ENCODE measurements at places on chromosomes 12 and 14. TPM values are rescaled to one million over a fixed set of nuclear protein-coding genes. Genes with fewer than 3 reads are reported as not detected.

GRCh38 chr14:104323551-104324175, 185.3 kb downstream of the KIF26A start:
- no peak for DNase-seq
- peaks cover 15% of the 10 kb centered on the region for H3K27me3 ChIP-seq
- no peak overlapping the region for H3K4me3 ChIP-seq
- H3K36me3 ChIP-seq = no peaks in the 10 kb centered on the region

DNA sequence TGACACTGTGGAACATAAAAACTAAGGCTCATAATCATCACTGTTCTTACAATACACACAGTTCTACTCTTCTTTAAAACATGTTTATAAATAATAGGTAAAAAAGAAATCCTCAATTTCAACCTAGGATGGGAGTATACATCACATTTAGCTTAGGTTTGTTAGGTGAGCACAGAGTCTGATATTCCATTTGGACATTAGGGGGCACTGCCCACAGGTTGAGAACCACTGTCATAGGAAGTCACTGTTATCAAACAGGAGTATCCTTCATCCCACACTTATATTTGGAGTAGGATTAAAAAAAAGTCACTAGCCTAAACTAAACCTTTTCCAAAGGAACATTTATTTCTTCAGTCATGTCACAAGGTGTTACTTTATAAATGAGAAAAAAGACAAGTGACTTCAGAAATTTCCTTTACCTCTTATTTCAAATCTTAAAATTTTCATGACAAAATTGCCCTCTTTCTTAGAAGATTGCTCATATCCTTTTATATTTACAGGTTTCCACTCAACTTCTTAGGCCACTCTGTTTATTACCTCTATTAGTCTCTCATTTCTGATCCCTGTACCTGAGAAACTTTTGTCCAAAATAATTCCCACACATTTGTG, 240.6 kb downstream of the CPNE8 start:
- no peak overlapping the region for H3K4me3 ChIP-seq
- peaks cover 2% of the 10 kb centered on the region for H3K4me1 ChIP-seq
- no peak overlapping the region for H3K27ac ChIP-seq
- H3K27me3 ChIP-seq = no peaks in the 10 kb centered on the region

DNA sequence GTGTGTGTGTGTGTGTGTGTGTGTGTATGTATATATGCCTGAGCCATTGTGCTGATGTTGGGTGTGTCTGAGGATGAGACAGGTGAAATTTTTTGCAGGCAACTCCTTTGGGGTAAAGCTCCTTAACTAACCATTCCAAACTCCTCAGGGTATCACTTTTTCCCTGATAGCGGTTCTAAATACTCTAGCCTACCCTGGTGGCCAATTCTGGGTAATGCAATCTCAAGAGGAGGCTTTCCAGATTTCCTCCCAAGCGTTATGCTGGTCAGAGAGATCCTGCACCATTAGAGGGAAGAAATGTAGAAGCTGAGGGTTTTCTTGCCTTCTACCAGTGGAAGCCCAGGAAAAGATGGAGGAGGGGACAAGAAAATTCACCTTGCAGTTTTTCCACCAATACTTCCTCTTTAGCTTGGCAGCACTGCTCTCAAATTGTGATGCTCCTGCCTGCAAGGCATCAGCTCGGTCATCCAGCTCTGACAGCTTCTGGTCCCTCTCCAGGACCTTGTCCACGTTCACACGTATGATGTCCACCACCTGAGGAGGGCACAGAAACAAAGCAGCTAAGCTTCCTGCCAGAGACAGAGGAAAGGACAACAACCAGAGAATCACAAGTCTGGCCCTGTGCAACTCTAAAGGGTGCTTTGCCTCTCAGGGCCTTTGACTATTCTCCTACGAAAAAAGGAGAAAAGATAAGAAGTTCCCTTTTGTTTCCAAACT, 4.9 kb downstream of the VAMP1 start:
- peaks cover 3% of the 10 kb centered on the region for H3K36me3 ChIP-seq
- peaks cover 29% of the 10 kb centered on the region for H3K27me3 ChIP-seq
- peaks cover 2% of the 10 kb centered on the region for H3K4me1 ChIP-seq
- H3K27ac ChIP-seq = no peak overlapping the region
- peak; percentile 63 for DNase-seq

- H3K27ac ChIP-seq = no peak overlapping the region
- H3K36me3 ChIP-seq = no peaks in the 10 kb centered on the region
- H3K27me3 ChIP-seq = no peaks in the 10 kb centered on the region
- H3K4me3 ChIP-seq = no peak overlapping the region
- no peaks in the 10 kb centered on the region for H3K4me1 ChIP-seq
These were observed 550.0 kb downstream of the SOX5 start for GRCh38 chr12:23399402-23399933.

DNA sequence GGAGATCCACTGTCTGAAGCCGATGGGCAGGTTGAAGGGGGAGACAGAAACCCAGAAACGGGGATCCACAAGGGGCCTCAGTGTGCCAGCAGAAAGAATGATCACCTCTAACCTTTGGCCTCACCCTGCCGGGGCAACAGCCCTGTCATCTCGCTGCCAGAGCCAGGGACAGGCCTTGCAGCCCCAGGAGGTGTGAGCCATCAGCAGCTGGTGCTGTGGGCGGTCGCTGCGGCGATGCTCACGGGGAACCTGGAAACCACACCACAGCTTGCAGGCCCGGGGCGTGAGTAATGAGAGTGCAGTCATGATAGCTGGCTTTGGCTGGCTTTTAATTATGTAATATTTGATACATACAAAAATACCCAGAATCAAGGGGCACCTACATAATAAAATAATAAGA, 4.7 kb upstream of the TTC7B start:
- peaks cover 2% of the 10 kb centered on the region for H3K36me3 ChIP-seq
- no peak overlapping the region for H3K27ac ChIP-seq
- no peak overlapping the region for H3K4me3 ChIP-seq
- peaks cover 8% of the 10 kb centered on the region for H3K4me1 ChIP-seq

NANOG gene
- total RNA-seq = 0.64 TPM

DNA sequence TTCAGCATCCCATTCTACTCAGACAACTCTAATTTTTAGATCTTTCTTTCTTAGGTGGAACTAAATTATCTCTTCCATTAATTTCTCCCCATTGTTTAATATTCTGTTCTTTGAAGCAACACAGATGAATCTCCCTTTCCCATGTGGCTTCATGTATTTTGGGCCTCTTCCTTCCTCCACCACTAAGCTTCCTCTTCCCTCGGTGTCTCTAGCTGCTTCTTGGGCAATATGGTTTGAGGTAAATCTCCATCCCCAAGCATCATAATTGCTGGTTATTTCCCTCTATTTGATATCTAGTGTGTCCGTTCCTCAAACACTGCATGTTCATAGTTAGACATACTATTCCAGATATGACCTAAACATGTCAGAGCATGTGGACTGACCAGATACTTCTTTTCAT, 119.2 kb downstream of the PELI2 start:
- H3K4me1 ChIP-seq = peaks cover 7% of the 10 kb centered on the region
- peaks cover 2% of the 10 kb centered on the region for H3K36me3 ChIP-seq
- H3K27me3 ChIP-seq = no peaks in the 10 kb centered on the region
- DNase-seq = no peak

DNA sequence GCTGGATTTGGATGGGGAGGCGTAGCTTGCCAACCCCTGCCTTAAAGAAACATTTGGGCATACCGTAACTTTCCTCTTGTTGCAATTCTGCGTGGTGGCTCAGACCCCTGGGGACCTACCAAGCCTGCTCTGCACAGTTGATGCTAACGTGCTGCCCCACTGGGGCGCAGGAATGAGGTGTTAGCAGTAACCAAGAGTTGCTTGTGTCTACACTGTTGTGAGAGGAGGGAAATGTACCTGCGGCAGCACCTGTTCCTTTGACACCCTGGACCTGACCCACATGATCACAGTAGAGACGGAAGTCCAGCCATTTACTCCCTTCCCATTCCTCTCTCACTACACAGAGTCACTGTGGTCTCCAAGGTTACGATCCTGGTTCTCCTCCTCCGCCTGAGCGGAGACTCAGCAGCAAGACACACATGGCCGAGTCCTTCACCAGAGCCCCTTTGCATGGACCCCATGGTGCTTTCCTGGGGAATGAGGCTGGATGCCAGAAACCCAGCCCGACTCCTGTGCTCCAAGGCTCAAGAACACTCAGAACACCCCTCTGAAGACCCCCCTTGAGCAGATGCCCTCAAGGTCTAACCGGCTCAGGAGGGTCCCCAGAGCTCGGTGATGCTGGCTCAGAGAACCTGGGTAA, 84.8 kb downstream of the FBXL14 start:
- H3K27me3 ChIP-seq = no peaks in the 10 kb centered on the region
- no peak overlapping the region for H3K27ac ChIP-seq
- H3K36me3 ChIP-seq = no peaks in the 10 kb centered on the region
- no peak overlapping the region for H3K4me3 ChIP-seq
- no peak for DNase-seq

GRCh38 chr12:65642061-65642661, 182.1 kb upstream of the HMGA2 start:
- no peak for DNase-seq
- H3K27ac ChIP-seq = no peak overlapping the region
- no peaks in the 10 kb centered on the region for H3K4me1 ChIP-seq
- no peaks in the 10 kb centered on the region for H3K27me3 ChIP-seq

DNA sequence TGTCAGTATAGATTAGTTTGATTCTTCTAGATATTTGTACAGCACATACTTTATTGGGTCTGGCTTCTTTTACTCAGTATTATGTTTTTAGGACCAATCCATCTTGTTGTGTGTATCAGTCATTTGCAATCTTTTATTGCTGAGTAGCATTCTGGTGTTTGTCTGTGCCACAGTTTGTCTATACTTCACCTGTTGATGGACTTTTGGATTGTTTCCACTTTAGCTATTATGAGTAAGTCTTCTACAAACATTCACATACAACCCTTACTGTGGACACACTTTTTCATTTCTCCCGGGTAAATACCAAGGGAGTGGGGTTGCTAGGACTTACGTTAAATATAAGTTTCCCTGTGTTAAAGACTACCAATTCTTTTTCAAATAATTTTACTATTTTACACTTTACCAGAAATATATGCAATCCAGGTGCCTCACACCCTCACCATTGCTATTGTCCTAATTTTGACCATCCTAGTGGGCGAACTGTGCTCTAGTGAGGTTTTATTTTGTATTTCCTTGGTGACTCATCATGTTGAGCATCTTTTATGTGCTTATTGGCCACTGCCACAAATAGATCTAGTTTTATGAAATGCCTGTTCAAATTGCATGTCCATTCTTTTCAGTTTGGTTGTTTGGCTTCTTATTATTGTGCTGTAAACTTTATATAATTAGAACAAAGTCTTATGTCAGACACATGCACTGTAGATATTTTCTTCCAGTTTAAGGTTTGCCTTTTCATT, 304.7 kb upstream of the TMTC1 start:
- no peak for DNase-seq
- peaks cover 11% of the 10 kb centered on the region for H3K4me1 ChIP-seq
- no peaks in the 10 kb centered on the region for H3K27me3 ChIP-seq

SYNE3 gene
- 0.44 TPM for total RNA-seq

DNA sequence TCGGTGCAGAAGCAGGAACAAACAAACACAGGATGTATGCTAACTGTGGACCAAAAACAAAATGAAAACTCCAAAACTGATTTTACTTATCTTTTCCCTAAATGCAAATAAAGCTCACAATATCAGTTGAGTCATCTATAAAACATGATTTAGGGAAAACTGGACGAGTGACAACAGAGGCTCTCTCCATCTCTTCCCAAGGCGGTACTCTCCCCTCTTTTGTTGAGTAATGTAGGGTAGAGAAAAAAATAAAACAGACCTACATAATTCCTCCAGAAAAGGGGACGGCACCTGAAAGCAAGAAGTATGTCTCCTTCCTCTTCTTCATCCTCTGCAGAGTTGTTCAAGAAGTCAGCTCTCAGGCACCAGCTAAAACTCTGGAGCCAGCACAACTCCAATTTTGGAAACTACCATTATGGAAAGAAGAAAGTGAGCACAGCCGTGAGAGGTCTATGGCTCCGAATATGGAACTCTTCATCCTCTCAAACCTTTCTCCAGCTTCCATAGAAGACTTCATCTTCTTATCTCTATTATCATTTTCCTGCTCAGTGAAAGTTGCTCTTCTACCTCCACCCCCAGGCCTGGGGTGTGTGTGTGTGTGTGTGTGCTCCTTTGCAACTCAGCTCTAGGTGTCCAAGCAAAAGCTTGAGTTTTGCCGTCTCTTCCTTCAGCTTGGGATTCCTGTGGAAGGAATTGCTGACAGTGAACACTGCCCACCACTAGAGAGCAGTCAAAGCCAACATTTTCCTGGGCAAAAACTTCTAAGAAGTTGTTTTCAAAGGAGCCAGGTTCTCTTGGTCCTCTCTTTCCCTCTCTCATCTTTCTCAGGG, 155.4 kb downstream of the DIO2 start:
- H3K4me1 ChIP-seq = peaks cover 1% of the 10 kb centered on the region
- H3K36me3 ChIP-seq = no peaks in the 10 kb centered on the region
- DNase-seq = peak; percentile 18
- H3K27me3 ChIP-seq = peaks cover 8% of the 10 kb centered on the region

DNA sequence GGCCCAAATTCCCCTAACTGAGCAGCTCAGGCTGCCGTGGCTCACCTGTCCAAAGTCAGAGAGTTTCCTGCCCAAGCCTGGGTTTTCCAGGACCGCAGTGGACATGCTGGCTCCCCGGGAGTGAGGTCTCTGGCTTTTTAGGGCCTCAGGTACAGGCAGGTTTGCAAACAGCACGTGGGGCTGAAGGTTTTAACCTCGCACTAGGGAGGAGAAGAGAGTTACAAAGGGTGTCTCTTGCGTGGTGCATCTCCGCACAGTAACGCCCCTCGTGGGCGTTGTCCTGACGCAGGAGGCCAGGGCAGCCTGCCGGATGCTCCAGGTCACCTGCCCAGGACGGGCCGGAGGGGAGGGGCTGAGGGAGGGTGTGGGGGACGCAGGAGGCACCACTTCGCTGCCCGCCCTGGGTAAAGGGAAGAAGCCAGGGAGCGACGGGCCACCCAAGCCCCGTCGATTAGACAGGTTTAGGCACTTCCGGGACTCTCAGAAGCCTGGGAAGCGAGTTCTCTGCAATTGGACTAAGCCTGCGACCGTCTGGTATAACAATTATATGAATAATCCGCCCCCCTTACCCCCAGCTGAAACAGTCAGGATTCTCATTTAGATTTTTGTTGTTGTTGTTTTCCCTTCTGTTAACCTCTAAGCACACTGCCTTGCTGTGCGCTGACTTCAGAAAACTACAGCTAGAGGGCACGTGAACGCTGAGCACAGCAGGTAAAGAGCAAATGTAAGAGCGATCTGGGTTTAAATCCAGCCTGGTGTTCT, at the start of gene PAH:
Gene PAH, minus strand, starts transcription at position 219 of the 762 bp plus-strand sequence. Its CDS starts 114 bp downstream, at position 105.
- peak within 1 kb of the TSS; percentile 59 for H3K4me3 ChIP-seq
- DNase-seq = peak; percentile 17
- H3K4me1 ChIP-seq = peaks cover 33% of the 10 kb centered on the region
- H3K27me3 ChIP-seq = peaks cover 14% of the 10 kb centered on the region
- no peaks in the 10 kb centered on the region for H3K36me3 ChIP-seq
- H3K27ac ChIP-seq = peak within 1 kb of the TSS; percentile 65

LTB4R2 gene
- 11.3 TPM for total RNA-seq

- no peaks in the 10 kb centered on the region for H3K4me1 ChIP-seq
- no peak overlapping the region for H3K4me3 ChIP-seq
- DNase-seq = no peak
- no peaks in the 10 kb centered on the region for H3K36me3 ChIP-seq
- no peak overlapping the region for H3K27ac ChIP-seq
- H3K27me3 ChIP-seq = no peaks in the 10 kb centered on the region
These were observed 2.8 kb downstream of the CLEC1A start for GRCh38 chr12:10095971-10096370.

GRCh38 chr12:114287821-114288525, 118.0 kb downstream of the TBX5 start:
- H3K27ac ChIP-seq = no peak overlapping the region
- H3K4me3 ChIP-seq = no peak overlapping the region
- DNase-seq = no peak
- peaks cover 5% of the 10 kb centered on the region for H3K27me3 ChIP-seq
- peaks cover 3% of the 10 kb centered on the region for H3K4me1 ChIP-seq

Data from progenitor cell of endocrine pancreas (in vitro differentiated cells).